Testis (tissue), 5 donors: ENCODE measurements at places on chromosomes 3 and 15. TPM values are rescaled to one million over a fixed set of nuclear protein-coding genes. Genes with fewer than 3 reads are reported as not detected.

APBA2 gene
- total RNA-seq: 29.5 TPM

GRCh38 chr15:40333922-40334492 lies 6.7 kb downstream of the CCDC9B start:
- peak; percentile 50 for DNase-seq

GRCh38 chr3:53195602-53196574 lies 34.9 kb downstream of the PRKCD start:
- peak; percentile 61 for DNase-seq

GRCh38 chr3:141011997-141012262 lies 39.2 kb upstream of the SPSB4 start:
- DNase-seq: no peak

DNA sequence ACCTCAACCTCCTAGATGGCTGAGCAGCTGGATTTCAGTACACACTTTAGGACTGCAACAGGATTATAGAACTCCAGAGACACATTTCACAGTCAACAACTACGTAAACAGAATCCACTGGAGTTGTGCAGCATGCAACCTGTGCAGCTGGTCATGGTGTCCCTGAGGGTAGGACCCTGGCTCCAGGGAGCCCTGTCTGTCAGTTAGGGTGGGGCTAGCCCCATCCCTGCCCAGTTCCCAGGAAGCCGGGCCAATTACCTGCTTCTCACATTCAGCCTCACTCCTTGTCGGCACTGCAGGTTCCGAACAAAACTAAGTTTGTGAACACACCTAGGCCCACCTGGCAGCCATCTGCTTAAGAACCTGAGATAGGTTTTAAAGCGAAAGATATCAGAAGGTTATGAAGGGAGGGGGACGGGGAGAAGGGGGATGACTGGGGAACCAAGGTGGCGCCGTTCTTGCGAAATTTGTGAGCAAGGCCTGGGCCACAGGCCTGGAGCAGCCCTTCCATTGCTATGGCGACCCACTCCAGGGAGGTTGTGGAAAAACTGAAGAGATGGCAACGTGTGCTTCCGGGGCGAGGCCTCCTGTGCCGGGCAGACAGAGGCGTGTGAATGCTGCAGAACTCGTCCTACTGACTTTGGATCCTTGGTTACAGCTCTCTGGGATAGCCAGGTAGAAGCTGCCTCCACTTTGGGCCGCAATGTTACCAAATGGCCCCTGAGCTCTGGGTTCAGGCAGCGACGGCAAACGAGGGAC lies 25.3 kb downstream of the ACSBG1 start:
- DNase-seq: peak; percentile 12
